Activated CD4-positive, alpha-beta T cell treated with anti-CD3 and anti-CD28 coated beads, Interleukin-2, amount 50 U/mL, for 1 hour (primary cell): ENCODE measurements at places on chromosomes 1 and 21.
A peak's percentile ranks its signal among the peaks of the same experiment; 100 is the strongest.

- DNase-seq: no peak
Measured at GRCh38 chr1:11615090-11615489, 39.1 kb downstream of the FBXO2 start.

DNA sequence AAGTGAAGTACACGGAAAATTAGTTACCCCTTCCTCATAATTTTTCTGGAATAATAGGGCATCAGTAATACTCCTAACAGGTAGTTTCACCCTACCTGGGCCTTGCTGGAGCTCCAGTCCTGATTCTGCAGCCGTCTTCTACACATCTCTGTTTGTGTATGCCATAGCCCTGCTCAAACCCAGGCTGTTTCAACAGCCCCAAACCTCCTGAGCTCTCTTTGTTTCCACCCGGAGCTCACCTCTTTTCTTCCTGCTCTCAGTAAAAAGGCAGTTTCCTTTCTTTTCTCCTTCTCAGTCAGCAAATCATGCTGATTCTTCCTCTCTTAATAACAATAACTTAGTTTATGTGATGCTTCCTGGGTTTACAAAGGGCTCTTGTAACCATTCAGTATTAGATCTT lies 355.1 kb upstream of the RUNX1 start:
- DNase-seq: no peak

DNA sequence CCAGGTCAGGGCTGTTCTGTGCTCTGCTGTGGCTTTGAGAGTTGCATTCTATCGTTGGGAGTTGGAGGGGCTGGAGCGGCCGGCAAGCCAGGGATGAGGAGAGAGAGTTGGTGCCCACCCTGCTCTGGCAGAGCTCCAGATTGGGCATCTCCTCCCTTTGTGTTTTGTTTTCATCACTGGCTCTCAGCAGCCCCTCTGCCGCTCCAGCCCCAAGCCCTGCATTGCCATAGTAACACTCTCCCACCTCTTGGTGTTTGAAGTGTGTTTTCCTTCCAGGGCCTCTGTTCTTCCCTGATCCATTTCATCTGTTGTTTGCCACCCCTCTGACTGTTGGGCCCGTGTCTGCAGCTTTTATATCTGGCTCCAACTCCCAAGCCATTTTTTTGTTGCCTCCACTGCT lies 152.7 kb downstream of the URB2 start:
- DNase-seq: no peak

DNA sequence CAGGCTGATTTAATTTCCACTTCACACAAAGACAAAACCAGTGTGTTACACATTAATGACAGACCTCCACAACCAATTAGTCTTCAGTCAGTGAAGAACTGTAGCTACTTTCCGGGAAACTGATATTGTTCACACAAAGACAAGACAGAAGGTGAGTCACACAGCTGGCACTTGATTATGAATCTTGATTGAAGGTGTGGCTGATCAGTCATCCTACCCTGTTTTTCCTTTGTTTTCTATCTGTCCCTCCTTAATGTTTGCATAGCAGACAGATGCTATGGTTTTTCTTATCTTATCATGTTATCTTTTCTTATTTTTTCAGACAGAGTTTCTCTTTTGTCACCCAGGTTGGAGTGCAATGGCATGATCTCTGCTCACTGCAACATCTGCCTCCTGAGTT lies 185.1 kb upstream of the GREM2 start:
- DNase-seq: no peak

- no peak for DNase-seq
Measured at GRCh38 chr1:238823416-238823815, 563.0 kb upstream of the CHRM3 start.

DNA sequence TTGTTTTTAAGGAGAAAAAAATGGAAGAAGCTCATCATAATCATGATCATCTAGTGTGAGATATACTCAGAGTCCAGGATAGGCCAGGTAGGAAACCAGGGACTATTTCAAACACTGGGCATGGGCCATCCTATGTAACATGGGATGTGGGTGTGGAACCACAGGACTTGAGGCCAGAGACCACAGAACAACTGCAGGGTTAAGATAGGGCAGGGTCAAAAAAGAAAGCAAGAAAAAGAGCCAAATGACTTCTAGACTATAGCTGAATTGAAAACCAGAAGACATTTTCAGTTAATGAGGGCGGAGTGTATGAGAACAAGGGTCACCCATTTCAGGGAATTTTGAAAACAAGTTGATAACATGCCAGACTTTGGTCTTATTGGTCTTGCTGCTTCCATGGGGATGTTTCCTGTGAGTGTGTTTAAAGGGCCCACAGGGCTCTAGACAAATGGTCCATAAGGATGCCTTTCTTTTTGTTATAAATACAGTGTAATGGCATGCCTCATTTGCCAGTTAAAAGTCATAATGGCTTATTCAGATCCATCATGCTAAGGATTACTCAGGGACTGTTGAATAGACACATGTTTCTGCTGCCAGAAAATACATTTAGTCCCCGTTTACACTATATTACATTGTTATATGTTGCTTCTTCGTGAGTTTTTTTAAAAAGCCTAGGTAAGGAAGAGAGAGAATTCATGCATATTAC lies 182.0 kb upstream of the C21orf91 start:
- no peak for DNase-seq

GRCh38 chr1:25797939-25798338 lies 2.1 kb upstream of the SELENON start:
- DNase-seq: peak; percentile 39

- no peak for DNase-seq
Measured at GRCh38 chr1:186839041-186839400, 10.3 kb downstream of the PLA2G4A start.

DNA sequence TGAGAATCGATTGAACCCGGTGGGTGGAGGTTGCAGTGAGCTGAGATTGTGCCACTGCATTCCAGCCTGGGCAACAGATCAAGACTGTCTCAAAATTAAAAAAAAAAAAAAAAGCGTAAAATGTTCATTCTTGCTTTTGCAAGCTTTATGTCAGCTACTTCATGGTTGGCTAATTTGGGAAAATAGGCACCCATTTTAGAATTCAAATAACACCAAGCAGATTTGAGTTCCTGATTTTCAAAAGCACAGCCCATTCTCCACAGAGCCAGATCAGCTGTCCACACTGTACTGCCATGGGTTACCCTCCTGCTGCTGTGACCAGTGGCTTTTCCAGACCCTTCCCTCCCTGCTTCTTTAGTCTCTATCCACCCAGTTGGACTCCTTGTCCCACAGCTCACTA lies 4.4 kb downstream of the THEM5 start:
- no peak for DNase-seq
